ENCODE measurements at places on chromosomes 7 and 10. TPM values are rescaled to one million over a fixed set of nuclear protein-coding genes. Genes with fewer than 3 reads are reported as not detected.

Gene LRMDA
- total RNA-seq, result 2.5 TPM

Gene LLCFC1
- total RNA-seq, result not detected

Gene RBP4
- total RNA-seq, result 6.8 TPM

Gene BAIAP2L1
- total RNA-seq, result 66.2 TPM

Gene CSGALNACT2
- total RNA-seq, result 8.2 TPM

Gene GRM3
- total RNA-seq, result not detected

Gene PHTF2
- 9.7 TPM for total RNA-seq

Gene CDHR3
- 7.7 TPM for total RNA-seq

Gene OR2A1
- not detected for total RNA-seq

Gene OR2A42
- total RNA-seq, result not detected

Gene TDRD1
- total RNA-seq, result 0.57 TPM

Gene PUS7
- 7.5 TPM for total RNA-seq

Gene TRIL
- total RNA-seq, result 1.1 TPM

Gene PLXNA4
- 0.15 TPM for total RNA-seq

Gene CCDC172
- not detected for total RNA-seq

Gene SAMD9
- total RNA-seq, result 21.5 TPM

DNA sequence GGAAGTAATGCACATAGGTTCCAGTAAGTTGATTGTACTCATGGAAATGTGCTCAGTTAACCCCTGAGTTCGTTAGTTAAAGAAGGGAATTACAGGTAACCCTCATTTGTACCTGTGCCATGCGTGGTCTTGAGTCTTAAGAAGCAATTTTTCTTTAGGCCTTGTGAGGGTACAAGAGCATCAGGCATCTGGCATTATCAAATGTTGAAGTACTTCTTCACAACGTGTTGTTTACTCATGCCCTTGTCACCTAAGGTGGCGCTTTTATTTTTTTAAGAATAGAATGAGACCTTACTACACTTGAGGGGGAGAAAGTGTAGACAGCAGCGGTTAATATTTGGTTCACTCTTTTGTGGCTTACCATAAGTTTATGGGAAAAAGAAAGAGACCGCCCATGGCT, 167.1 kb downstream of the VTI1A start:
- DNase-seq, result no peak

- DNase-seq, result no peak
These were observed 29.3 kb upstream of the TTYH3 start for GRCh38 chr7:2602406-2603043.

DNA sequence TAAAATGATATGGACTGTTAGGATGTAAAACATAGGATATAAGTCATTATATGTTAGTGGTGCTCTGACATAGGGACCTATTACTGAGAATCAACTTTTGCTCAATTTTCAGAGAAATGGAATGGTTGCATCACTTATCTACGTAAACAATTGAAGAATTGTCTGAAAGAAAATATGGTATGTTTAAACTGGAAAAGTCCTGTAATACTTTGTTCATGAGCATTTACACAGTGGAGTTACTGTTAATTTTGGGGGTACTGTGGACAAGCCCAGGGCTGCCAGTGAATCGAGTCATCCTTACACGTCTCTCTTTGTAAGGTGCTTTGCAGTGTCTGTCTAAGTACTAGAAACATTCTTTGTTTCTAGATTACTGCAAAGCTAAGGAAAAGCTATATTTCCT, 152.0 kb downstream of the ZNF22 start:
- no peak for DNase-seq

DNA sequence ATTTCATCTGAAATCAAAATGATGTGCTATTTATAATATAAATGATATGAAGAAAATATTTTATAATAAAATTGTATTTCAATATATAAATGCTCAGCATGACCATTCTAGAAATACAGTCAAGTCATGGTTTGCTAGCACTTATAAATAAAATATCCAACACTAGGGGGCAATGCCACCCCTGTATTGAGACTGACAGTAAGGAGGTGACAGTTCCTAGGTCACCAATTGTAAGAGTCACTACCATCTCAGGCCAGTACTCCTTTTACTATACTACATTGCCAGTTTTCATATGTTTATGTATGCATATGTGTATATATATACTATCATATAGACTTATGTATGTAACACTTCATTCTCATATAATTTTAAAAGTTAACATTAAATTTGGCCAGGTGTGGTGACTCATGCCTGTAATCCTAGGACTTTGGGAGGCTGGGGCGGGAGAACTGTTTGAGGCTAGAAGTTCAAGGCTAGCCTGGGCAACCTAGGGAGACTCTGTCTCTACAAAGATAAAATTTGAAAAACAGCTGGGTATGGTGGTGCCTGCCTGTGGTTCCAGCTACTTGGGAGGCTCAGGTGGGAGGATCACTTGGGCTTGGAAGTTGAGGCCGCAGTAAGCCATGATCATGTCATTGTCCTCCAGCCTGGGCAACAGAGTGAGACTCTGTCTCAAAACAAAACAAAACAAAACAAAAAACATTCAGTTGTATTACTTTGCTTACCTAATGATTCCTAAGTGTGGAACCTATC, 2.4 kb upstream of the CNOT4 start:
- DNase-seq, result peak; percentile 27

DNA sequence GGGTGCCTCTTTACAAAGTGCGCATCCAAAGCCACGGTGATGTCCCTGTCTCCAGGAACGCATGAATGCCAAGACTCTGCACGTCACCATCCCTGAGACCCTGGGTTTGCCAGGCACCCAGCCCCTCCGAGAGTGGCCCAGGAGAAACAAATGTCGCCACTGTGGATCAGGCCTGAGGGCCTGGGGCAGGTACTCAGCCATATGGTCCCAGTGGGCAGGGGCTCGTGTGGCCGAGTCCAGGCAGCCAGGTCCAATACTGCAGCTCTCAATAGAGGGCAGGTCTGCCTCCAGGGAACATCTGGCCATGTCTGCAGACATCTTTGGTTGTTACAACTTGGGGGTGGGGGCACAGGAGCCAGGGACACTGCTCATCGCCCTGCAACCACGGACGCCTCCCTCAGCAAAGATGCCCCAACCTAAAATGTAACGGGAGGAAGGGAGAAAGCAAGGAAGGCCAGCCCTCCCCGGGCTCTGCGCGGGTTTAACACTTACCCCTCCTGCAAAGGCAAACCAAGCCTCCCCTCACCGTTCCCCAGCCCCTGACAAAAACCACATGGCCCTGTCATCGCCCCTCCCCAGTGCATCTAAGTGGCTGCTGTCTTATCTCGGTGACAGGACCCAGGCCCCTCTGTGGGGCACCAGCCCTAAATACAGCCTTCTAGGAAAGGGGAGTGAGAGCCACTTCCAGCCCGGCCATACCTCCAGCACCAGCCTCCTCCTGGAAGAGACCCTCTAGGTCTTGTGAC, 10.3 kb upstream of the PAPOLB start:
- DNase-seq, result no peak

- no peak for DNase-seq
These were observed 559.7 kb downstream of the TCERG1L start for GRCh38 chr10:130751851-130752250.

DNA sequence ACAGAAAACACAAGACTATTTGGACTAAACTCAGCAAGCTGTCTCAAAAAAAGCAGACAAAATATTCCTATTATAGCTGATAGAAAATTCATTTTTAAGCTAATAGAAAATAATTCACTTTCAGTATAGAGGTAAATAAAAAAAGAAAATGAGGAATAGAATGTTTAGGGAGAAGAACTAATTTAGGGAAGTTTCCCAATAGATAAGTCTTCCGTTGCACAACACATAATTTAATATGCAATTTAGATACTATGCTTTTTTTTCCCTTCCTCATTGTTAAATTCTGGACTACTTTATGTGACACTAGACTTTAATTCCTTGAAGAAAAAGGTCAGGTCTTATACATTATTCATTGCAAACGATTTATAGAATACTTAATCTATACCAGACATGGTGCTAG, 10.3 kb downstream of the PNPLA8 start:
- DNase-seq, result no peak

- DNase-seq, result no peak
These were observed 48.1 kb upstream of the EBF3 start for GRCh38 chr10:130012129-130012528.

DNA sequence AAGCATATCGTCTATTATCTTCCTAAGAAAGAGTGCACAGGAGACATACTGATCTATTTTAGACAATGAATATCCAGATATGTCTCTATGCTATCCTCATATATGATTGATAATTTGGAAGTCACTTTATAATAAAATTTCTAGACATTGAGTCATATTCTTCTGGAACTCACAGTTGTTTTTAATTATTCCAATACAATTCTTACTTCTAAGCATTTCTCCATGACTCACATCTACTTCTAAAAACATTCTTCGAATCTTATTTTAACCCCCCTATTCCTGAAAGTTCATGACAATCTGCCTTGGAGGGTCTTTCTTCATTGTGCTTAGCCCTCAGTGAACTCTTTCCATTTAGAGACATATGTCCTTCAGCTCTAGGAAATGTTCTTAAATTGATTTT, 368.1 kb downstream of the MDFIC start:
- no peak for DNase-seq

GRCh38 chr7:159033473-159033825, 111.2 kb downstream of the VIPR2 start:
- no peak for DNase-seq

DNA sequence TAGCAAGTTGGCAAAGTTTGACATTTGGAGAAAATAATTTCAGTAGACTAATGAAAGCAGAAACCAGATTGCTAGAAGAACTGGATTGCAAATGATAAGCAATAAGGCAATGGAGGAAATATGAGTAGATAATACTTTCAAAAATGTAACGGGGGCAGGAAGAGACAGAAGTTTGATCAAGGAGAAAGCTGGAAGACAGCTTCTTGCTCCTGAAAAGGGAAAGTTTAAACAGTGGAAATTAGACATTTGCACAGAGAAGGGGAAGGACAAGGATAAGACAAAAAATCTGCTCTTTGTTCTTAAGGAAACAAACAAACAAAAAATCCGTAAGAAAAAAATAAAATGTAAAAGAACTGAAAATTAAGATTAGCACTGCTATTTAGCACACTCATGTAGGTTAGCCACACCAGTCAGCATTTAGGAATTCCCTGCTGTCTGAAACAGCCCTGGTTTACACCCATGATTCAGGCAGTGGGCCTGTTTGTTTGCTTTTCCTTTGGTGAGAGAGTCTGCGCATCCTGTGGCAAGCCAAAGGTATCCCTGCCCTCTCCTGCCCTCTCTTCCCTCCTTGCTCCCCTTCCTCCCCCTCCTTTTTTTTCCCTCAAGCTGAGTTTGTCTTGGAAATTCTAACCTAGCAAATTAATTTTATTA, 104.3 kb upstream of the CAV2 start:
- no peak for DNase-seq

DNA sequence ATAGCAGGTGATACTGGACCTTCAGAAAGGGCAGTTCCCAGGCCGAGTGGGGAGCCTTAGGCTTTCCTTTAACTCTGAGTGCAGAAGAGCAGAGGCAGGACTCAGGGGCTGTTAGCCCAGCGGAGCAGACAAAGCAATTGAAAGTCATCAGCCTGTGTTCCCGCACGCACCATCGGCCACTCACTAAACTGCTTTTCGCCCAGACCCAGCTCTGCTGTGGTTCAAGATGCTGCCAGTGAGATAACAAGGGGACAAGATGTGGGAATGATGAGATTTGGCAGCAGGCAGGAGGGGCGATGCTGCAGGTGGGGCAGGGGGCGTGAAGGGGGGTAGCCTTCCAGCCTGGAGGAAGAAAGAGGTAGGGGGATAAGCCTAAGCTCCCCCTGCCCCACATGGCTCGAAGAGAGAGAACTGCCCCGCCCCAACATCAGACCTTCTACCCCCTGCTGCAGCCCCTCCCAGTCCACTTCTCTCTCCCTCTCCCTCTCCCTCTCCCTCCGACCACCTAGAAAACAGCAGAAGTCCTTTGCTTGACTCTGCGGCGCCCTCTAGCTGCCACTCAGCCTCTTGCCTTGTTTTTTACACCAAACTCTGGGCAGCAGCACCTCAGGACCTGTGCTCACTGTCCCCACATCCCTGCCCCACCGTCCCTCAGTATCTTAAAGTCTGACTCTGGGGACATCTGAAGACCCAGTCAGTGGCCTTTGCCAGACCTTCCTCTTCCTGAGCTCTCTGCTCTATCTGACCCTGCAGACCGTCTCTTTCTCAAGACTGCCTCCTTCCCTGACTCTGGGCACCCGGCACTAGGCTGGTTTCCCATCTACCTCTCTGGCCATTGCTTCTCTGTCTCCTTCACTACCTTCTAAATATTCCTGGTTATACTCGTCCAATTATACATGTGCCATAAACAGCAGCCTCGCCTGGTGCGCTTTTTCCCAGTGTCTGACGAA, 110.5 kb downstream of the C10orf105 start:
- peak; percentile 81 for DNase-seq

GRCh38 chr7:39721345-39721744, 98.0 kb downstream of the RALA start:
- no peak for DNase-seq

DNA sequence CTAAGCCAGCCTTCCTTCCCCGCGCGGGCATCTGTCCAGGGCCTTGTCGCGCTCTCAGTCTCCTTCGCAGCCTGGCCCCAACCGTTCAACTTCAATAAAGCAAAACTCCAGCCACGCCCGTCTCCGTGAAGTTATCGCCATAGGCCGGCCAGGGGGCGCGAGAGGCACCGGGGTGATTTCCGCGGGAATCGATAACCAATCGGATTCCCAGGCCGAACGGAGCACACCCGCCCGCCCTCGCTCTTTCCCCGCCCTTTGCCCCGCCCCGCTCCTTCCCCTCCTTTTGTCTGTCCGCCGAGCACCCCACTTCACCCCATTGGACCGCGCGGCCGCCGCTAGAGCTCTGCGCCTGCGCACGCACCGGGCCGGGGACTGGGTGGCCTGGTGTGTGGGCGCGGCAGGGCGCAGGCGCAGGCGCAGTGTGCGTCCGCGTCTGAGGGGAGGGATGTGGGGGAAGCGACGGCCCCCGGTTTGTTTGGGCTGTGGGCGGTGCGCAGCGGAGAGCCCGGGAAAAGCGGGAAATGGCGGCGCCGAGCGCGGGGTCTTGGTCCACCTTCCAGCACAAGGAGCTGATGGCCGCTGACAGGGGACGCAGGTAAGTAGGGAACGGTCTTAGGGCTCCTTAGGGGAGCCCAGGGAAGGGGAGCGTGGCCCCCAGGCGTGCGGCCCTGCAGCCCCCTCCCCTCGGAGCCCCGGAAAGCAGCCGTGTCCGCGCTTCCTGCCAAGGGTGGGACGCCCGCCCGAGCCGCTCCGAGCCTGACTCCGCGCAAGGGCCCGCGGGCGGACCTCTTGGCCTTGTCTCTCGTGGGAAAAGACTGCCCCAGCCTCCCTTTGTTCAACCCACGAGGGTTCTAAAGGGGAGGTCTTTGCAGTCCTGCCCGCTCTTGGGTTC, at the start of gene CASP2:
CASP2 (plus strand) TSS at position 417 of the 892 bp plus-strand sequence; CDS start at position 522, 105 bp downstream.
- DNase-seq, result peak; percentile 99

- no peak for DNase-seq
These were observed 5.5 kb downstream of the USP6NL start for GRCh38 chr10:11605807-11606408.

- DNase-seq, result no peak
These were observed 3.4 kb upstream of the PPP1R17 start for GRCh38 chr7:31683445-31684225.

- DNase-seq, result no peak
These were observed 873.5 kb downstream of the REEP3 start for GRCh38 chr10:64394744-64395143.

- DNase-seq, result no peak
These were observed 76.4 kb upstream of the SCIN start for GRCh38 chr7:12493863-12494686.
